ENCODE measurements at places on chromosomes 7 and 10. TPM values are rescaled to one million over a fixed set of nuclear protein-coding genes. Genes with fewer than 3 reads are reported as not detected.

NUB1 gene
- 41.6 TPM for total RNA-seq

CDH23 gene
- 2.0 TPM for total RNA-seq

GALNT17 gene
- total RNA-seq = 42.0 TPM

EIF5AL1 gene
- total RNA-seq = 0.61 TPM

BCAP29 gene
- 30.1 TPM for total RNA-seq

OR2A5 gene
- not detected for total RNA-seq

ADRA2A gene
- 0.32 TPM for total RNA-seq

PPA1 gene
- total RNA-seq = 82.4 TPM

ANKRD2 gene
- total RNA-seq = not detected

ADAM8 gene
- total RNA-seq = 5.4 TPM

C7orf57 gene
- not detected for total RNA-seq

KLF6 gene
- total RNA-seq = 88.6 TPM

ANKMY2 gene
- 9.4 TPM for total RNA-seq

NEURL1 gene
- total RNA-seq = 3.1 TPM

KCNH2 gene
- total RNA-seq = 73.7 TPM

CALML5 gene
- total RNA-seq = not detected

PALD1 gene
- 15.5 TPM for total RNA-seq

INMT gene
- total RNA-seq = 1.7 TPM

RHOBTB1 gene
- 14.4 TPM for total RNA-seq

FOXP2 gene
- total RNA-seq = 72.1 TPM

ANKRD61 gene
- not detected for total RNA-seq

LLCFC1 gene
- not detected for total RNA-seq

TMEM213 gene
- not detected for total RNA-seq

PILRA gene
- total RNA-seq = 12.5 TPM

GATA3 gene
- 0.69 TPM for total RNA-seq

ZNF32 gene
- 32.1 TPM for total RNA-seq

MUC12 gene
- 1.0 TPM for total RNA-seq

CTNNA3 gene
- 3.3 TPM for total RNA-seq

NUTM2D gene
- 11.3 TPM for total RNA-seq

DENND10 gene
- 39.9 TPM for total RNA-seq
